ENCODE measurements at places on chromosomes 5 and 9.

GRCh38 chr5:37774912-37775483 lies 64.8 kb downstream of the GDNF start:
- DNase-seq: no peak

- no peak for DNase-seq
Observed at GRCh38 chr5:157390133-157390532, 69.9 kb upstream of the NIPAL4 start.

- DNase-seq: no peak
Observed at GRCh38 chr5:152649609-152650008, 244.5 kb upstream of the NMUR2 start.

GRCh38 chr9:87515588-87516221 lies 18.0 kb downstream of the DAPK1 start:
- DNase-seq: no peak

DNA sequence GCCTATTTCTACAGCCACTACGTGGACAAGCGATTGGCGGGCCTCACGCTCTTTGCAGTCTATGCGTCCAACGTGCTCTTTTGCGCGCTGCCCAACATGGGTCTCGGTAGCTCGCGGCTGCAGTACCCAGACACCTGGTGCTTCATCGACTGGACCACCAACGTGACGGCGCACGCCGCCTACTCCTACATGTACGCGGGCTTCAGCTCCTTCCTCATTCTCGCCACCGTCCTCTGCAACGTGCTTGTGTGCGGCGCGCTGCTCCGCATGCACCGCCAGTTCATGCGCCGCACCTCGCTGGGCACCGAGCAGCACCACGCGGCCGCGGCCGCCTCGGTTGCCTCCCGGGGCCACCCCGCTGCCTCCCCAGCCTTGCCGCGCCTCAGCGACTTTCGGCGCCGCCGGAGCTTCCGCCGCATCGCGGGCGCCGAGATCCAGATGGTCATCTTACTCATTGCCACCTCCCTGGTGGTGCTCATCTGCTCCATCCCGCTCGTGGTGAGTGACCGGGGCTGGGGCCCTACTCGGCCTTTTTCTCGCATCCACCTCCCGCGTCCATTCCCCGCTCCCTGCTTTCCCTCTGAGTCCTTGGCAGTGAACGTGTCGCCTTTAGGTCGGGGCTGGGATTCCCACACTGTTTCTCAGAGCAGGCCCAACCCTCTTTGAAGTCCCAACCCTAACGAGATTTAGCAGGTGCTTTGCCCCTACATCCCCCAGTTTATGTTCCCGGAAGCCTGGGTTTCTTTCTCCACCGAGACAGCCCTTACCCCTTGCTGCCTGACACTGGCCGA lies 1.8 kb downstream of the PTGER4 start:
- DNase-seq: no peak

DNA sequence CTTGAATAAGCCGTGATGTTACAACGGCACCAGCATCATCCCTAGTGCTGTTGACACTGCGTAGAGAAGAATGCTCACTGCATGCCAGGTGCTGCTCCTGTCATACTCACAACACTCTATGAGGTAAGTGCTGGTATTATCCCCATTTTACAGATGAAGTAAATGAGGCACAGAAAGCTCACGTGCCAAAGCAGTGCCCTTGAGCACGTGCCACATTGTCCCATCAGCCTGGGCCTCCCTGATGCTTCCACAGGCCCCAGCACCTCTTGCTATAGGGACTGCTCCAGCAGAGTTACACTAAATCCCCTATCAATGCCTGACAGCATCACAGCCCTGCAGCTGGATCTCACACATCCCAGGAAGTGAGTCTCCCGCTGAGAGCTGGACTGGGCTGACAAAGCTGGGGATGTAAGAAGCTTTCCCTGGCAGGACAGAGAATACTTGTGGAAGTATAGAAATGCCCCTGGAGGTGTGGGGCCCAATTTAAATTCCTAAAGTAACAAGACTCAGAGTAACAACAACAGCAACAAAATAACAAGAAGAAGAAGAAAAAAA lies 216.1 kb downstream of the FSTL4 start:
- no peak for DNase-seq

- DNase-seq: no peak
Observed at GRCh38 chr9:128146591-128147120, 2.6 kb upstream of the LCN2 start.

DNA sequence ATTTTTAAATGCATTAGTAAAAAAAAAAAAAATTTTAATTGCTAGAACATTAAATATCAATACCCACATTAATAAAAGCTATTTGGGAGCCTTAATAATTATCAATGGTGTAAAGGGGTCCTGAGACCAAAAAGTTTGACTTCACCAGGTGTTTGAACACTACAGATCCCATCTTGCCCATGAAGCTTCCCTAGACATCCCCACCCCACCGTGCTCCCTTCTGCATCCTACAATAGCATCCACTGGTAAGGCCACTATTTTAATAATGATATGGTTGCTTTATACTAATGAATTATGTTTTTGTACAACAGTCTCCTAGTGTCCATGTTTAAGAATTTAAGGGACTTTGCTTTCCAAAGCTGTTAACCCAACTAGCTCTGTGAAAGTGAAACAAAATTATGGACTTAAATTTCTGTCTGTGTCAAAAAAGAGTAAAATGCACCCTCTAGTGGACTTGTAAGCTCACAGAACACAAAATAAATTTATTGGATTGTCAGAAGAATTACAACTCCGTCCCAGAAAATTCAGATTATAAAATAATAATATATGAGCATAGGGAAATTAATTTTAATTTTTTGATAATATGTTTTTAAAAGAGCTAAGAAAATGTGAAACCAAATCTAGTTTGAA lies 76.0 kb downstream of the ARL15 start:
- DNase-seq: no peak

- DNase-seq: no peak
Observed at GRCh38 chr9:110224583-110224982, 16.6 kb upstream of the C9orf152 start.

GRCh38 chr9:113746486-113746885 lies 129.6 kb upstream of the ZNF618 start:
- DNase-seq: no peak

DNA sequence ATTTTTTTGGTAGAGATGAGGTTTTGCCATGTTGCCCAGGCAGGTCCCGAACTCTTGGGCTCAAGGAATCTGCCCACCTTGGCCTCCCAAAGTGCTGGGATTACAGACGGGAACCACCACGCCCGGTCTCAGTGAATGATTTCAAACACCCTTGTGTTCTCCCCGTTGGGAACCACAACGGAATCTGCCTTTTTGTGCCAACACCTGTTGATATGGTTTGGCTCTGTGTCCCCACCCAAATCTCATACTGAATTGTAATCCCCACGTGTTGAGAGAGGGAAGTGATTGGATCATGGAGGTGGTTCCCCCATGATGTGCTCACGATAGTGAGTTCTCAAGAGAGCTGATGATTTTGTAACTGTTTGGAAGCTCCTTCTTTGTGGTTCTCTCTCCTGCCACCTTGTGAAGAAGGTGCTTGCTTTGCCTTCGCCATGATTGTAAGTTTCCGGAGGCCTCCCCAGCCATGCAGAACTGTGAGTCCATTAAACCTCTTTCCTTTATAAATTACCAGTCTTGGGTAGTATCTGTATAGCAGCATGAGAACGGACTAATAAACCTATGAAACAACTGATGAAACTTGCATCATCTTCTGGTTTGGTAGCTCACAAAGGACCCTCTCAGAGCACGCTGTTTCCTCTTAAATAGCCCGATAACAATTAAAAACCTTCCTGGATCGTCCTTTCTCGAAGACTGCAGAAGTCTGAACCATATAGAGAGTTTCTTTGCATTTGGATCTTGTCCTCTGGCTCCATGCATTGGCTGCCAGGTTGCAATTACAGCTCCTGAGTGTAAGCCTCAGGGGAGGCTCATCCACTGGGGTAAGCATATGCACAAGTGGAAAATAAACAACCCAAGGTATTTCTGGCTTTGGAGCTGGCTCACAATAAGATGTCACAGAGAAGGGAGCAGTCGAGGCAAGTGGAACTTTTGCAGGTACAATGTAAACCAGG lies 91.5 kb downstream of the SPRY4 start:
- no peak for DNase-seq

- no peak for DNase-seq
Observed at GRCh38 chr9:79578891-79579290, 7.1 kb downstream of the TLE4 start.

GRCh38 chr5:16659536-16659935 lies 42.7 kb upstream of the RETREG1 start:
- no peak for DNase-seq

- no peak for DNase-seq
Observed at GRCh38 chr9:78212868-78213267, 23.0 kb upstream of the CEP78 start.

DNA sequence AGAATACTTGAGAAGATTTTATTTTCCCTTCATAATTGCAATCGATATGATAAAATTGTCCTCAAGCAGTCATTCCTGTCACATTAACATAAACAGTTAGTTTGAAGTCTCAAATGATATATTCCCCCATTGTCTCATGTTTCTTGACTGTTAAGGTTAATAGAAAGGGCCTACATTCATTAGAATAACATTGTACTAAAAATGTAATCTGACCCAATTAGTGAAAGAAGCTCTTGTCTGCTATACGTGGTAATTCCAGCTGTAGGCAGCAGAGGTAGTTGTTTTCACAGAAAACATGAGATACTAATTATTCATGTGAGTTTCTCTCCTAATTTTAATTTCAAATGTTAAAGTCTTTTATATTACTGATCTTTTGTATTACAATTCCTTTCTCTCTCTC lies 25.9 kb upstream of the AP3B1 start:
- DNase-seq: no peak

GRCh38 chr5:87300176-87300575 lies 32.5 kb downstream of the RASA1 start:
- no peak for DNase-seq

DNA sequence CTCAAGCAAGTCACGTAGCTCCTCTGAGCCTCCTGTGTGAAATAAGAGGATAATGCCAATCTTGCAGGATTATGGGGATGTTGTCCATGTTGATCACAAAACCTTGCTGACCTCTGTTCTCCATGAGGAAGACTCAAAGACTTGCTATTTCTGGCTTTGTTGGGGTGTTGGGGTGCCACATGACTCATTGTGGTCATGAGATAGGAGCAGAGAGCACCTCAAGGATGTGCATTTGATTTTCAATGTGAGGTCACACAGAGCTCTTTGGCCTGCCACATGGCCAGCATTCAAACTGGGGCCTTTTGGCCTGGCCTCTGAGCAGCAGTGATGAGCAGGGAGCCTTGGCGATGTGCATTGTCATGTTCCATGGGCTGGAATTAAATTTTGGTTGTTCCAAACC lies 380.3 kb downstream of the GADD45G start:
- DNase-seq: no peak

DNA sequence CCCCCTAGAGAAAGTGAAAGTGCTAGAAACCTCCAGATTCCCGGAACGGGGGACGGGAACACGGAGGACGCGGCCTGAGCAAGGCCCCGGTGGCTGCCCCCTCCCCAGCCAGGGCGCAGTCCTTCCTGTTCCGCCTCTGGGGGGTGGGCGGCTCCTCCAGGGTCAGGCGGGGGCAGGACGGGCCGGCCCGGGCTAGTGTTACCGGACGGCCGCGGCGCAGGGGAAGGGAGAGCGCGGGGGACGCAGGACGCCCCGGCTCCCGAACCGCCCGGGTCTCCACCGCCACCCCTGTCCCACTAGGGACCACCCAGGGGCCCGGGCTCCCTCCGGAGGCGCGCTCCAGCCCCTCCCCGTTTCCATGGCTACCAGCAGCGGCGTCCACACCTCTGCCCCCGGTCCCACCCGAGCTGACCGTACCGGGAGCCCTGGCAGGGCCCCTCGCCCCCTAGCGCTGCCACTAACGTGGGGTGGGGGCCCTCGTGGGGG lies 579 bp downstream of the SLC12A7 start:
- no peak for DNase-seq

DNA sequence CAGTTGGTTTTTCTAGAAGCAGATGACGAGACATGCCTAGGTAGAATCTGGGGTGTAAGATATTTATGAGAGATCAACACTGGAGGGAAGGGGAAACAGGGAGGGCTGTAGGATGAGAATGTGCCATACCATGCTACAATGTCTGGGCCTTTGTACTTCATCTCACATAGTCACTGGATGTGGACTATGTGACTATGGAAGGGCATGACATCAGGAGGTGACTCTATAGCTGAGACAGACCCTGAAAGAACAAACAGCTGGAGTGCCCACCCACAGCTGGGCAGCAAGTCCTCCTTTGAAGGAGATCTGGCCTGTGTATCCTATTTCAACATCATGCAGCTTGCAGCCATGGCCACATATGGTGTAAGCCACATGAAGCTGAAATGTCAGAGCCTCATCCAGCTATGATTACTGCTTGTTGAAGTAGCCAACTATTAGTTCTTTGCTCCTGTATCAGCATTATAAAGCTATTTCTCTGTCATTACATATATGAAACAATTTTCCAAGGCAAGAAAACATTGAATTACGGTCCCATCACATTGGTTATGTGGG lies 46.2 kb upstream of the KIF2A start:
- DNase-seq: no peak

DNA sequence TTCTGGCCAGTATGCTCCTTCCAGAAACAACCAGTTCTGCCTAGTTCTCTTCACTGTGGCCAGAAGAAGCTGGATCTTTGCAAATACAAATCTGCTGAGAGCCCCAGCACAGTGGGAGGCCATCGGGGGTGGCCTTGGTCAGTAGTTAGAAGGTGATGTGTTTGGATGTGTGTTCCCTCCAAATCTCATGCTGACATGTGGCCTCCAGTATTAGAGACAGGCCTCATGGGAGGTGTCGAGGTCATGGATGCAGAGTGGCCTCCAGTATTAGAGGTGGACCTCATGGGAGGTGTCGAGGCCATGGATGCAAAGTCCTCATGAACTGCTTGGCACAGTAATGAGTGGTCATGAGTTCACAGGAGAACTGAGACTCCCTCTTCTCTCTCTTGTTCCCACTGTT lies 7.6 kb upstream of the IRX2 start:
- DNase-seq: no peak

- no peak for DNase-seq
Observed at GRCh38 chr9:109886617-109887016, 106.6 kb downstream of the PALM2AKAP2 start.

GRCh38 chr5:35626108-35626507 lies 8.4 kb downstream of the SPEF2 start:
- DNase-seq: peak; percentile 53

DNA sequence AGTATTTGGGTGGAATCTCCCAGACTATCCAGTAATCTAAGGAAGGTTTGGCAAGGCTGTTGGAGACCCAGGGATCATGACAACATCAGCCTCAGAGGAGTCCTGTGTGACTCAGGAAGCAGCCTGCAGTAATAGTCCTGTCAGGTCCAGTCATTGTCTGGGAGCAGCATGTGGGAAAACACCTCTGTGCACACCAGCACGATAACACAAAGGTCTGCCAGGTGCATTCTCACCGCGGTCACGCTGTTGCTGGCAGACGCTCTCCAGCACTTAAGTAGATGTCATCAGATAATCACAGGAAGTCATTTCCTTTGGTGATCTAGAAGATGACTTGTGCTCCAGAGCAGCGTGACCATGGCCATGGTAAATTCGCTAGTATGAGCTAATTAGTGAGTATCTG lies 99.2 kb upstream of the IQGAP2 start:
- no peak for DNase-seq

DNA sequence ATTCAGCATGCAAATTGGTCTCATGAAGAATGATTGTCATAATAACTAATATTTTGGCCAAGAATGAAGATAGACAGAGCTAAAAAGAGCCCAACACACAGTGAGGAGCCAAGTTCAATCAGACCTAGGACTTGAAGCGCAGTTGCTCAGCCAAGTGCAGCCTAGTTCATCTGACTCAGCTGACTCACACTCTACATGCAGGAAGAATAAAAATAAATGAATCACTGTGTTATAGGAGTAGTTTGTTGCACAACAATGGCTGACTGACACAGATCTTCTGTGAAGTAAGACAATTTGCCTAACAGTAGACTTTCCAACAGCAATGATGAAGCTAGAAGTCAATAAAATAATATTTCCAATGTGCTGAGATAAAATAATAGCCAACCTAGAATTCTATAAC lies 261.5 kb downstream of the CEMIP2 start:
- DNase-seq: peak; percentile 27

All from GM04503 (cell line).